ENCODE measurements at places on chromosomes 7 and 10. TPM values are rescaled to one million over a fixed set of nuclear protein-coding genes. Genes with fewer than 3 reads are reported as not detected.

The AKR1C2 gene
- total RNA-seq = 18.7 TPM

The HABP2 gene
- not detected for total RNA-seq

The DKK1 gene
- not detected for total RNA-seq

The PRR15 gene
- total RNA-seq = 0.35 TPM

The ANXA8L1 gene
- 13.7 TPM for total RNA-seq

The BHLHA15 gene
- not detected for total RNA-seq

The SLC13A1 gene
- not detected for total RNA-seq

The HECW1 gene
- 0.31 TPM for total RNA-seq
